HEK293T (cell line): ENCODE measurements at places on chromosomes 13 and 19.

- no peak for DNase-seq
These were observed 150.7 kb downstream of the FOXO1 start for GRCh38 chr13:40515702-40516101.

DNA sequence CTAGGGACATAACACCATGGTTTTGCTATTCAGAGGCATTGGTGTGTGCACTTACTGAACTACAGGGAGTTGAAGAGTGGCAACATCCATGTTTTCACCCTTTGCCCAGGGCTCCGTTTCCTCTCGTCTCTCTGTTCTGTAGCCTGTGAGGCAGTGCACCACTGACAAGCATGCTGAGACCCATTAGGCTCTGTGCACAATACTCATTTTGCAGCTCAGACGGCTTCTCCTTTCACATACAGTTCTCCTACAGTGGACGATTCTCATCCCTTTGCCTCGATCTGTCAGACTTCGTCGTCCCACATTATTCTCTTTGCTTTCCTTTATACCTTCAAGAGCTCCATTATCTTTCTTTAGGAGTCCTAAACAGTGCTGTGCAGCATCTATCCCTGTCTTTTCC is 403.7 kb downstream of the MYO16 start:
- DNase-seq, result no peak

GRCh38 chr13:33480561-33480960 is 195.0 kb upstream of the STARD13 start:
- DNase-seq, result no peak

DNA sequence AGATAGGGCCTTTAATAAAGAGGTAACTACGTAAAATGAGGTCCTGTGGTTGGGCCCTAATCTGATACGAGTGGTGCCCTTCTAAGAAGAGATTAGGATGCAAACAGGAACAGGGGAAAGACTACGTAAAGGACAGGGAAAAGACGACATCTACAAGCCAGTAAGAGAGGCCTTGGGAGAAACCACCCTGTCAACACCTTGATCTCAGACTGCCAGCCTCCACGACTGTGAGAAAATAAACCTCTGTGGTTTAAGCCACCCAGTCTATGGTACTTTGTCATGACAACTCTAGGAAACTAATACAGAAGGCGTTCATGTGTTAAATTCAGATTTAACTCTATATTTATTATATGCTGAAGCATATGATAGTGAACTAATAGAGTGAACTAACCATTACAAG is 566.3 kb downstream of the UQCRFS1 start:
- DNase-seq, result no peak

DNA sequence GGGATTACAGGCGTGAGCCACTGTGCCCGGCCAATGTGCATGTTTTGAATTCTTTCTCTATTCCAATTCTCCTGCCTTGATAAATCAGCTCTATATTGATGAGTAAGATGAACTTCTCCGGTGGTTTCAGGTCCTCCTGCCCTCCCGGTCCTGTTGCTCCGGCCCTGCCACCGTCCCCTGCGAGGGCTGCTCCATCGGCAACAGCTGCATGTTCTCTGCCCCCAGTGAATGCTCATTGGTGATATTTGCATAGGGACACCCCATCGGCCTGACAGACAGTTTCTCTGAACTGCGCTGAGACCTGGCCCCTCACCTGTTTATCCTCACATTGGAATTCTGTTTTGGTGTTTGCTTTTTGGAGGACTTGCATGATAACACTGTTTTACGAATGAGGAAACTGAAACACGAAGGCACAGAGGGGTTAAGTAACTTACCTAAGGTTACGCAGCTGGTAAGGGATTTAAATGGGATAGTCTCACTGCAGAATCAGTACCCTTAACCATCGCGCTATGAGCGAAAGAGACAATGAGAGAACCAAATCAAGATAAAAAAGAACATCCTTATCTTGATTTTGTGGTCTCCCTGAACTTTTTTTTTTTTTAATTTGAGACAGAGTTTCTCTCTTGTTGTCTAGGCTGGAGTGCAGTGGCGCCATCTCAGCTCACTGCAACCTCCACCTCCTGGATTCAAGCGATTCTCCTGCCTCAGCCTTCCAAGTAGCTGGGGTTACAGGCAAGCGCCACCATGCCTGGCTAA is 32.2 kb downstream of the ZNF557 start:
- no peak for DNase-seq

DNA sequence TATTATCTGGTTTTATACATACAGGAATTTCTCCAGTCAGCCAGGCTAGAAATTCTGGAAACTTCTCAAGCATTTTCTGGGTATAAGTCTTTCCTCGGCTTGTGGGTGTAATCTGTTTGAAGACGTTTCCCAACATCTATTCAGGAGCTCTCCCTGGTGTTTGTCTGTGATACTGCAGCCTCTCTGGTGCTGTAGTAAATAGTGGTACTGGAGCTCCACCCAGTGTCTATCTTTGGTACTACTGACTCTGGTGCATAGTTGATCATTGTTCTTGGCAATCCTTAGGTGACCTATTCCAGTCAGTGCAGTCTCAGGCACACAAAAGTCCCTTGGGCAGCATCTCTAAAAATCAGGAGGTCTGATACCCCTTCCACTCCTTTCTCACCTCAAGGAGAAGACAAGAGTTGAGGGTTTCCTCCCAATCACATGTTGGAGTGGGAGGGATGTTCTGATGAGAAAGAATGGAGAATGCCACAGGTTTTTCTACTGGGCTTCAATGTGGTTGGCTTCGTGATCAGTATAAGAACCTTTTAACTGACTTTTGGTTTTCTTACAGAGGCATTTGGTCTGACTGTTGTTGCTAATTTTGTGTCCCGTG is 115.5 kb downstream of the CYSLTR2 start:
- DNase-seq, result peak; percentile 73

DNA sequence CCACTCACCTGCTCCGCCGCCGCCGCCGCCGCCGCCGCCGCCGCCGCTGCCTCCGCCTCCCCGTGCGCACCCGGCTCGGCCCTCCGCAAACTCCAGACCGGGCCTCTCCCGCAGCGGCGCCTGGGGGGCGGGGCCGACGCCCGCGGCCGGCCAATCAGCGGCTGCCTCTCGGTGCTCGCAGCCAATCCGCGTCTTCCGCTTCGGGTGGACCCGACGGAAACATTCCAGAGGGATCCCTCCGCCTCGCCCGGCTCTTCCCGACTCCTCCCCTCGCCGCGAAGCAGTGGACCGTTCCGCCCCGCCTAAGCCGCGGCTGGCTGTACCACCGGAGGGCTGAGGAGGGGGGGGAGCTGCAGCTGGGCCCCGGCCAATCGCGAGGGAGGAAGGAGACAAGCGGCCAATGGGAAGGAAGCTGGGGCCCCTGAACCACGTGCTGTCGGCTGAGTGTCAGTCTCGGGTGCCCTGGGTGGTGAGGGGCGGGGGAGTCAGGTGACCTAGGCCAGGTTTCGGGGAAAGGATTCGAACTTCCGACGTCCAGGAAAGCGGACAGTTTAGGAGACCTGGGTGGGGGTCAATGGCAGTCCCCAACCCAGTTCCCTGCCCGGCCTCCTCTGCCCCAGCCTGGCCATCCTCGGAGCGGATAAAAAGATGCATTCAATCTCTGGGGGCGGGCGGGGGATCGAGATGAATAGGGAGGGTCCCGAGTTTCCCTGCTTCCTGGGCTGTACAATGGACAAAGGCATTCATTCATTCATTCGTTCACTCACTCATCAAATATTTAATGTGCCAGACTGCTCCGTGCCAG is at the start of gene GIPC1:
Gene GIPC1, minus strand, starts transcription at position 99 of the 805 bp plus-strand sequence. CDS start 13,151 bp downstream, outside the sequence.
- peak; percentile 99 for DNase-seq

DNA sequence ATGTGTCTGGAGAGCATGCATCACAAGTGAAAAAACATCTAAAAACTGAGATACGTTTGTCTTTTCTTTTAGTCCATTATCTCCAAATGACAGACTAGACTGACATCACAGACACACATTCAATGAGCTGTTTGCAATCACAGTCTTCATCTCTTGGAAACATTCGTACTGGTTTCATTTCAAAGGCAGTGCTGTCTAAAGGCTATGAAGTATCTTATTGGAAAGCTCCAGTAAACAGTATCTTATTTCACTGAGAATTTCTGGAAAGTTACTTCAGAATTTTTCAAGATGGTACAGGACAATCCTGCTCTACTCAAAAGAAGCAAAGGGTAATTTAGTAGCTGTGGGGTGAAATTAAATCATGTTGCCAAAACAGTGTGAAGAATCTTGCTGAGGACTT is 53.5 kb upstream of the TNFRSF19 start:
- no peak for DNase-seq

DNA sequence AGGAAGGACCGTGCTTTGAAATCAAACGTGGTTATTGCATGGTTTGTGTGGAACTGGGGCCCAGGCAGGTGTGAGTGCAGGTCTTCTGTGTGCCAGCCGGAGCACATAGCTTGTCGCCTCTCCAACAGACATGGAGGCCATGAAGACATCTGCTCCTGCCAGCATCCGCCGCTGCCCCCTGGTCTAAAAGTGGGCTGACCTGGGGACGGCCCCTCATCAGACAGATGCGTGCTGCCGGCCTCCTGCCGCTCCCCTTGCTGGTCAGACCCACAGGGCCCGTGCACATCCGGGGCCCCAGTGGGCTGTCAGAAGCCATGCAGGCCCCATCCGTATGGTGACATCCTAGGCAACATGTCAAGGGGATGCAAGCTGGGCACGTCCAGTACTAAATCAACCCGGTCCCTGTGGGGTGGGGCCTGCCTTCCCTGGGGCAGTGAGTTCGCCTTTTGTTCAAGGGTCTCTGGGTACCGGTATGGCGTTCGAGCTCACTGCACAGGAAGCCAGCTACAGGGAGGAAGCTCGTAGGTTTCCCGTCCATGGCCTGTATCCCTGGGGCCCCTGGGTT is 88.0 kb upstream of the MCF2L start:
- no peak for DNase-seq

GRCh38 chr19:45076851-45077730 is 813 bp upstream of the ZNF296 start:
- no peak for DNase-seq

- no peak for DNase-seq
These were observed 46.6 kb downstream of the PIN1 start for GRCh38 chr19:9881720-9882119.

- no peak for DNase-seq
These were observed 71.4 kb downstream of the ALOX5AP start for GRCh38 chr13:30806784-30807183.

- DNase-seq, result no peak
These were observed 4.7 kb upstream of the YJEFN3 start for GRCh38 chr19:19524053-19524452.

DNA sequence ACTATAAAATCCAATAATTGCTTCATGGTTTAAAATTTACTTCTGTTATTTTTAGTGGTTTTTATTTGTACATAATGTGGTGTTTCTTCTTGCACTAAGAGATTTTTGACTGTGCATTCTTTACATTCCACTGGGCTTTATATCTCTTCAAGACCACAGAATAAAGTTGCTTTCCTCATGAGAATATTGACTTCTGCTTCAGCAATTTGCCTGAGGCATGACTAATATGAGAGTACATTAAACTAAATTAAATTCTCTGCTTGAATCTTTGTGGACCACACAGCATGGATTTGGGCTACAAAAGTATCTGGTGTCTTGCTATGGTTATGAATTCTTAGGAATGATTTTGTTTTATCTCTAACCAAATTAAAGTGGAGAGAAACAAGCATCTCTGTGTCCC is 1463.4 kb upstream of the PCDH20 start:
- no peak for DNase-seq

DNA sequence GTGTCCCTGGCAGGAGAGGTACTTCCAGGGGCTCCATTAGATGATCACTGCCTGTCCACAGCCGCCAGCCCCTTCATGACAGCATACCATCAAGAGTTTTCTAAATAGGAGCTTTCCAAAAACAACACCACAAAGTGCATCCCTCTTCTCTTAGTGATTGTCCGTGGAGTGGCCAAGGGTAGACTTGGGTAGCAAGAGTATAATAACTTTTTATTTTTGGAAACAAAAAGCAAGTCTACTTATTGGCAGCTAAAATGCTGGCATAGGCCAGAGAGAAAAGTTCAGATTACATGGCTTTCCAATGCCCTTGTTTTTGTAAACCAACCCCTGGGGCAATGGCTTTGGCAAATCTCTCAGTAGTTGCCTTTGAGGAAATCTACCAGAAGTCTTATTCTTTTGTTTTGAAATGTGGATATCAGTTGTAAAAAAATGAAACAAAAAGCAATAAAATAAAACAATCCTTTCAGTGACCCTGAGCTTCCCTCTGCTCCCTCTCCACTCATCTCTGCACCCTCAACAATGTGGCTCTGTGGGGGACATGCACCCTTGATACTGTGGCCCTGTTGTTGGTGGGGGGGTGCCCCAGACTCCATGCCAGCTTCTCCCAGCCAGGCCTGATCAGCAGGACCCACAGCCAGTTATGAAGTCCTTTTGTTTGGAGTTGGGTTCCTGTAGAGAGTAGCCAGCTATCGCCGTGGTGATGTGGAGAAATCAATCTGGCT is 294.1 kb downstream of the DLEU7 start:
- no peak for DNase-seq

- no peak for DNase-seq
These were observed 1388.8 kb downstream of the UQCRFS1 start for GRCh38 chr19:27824108-27824507.

DNA sequence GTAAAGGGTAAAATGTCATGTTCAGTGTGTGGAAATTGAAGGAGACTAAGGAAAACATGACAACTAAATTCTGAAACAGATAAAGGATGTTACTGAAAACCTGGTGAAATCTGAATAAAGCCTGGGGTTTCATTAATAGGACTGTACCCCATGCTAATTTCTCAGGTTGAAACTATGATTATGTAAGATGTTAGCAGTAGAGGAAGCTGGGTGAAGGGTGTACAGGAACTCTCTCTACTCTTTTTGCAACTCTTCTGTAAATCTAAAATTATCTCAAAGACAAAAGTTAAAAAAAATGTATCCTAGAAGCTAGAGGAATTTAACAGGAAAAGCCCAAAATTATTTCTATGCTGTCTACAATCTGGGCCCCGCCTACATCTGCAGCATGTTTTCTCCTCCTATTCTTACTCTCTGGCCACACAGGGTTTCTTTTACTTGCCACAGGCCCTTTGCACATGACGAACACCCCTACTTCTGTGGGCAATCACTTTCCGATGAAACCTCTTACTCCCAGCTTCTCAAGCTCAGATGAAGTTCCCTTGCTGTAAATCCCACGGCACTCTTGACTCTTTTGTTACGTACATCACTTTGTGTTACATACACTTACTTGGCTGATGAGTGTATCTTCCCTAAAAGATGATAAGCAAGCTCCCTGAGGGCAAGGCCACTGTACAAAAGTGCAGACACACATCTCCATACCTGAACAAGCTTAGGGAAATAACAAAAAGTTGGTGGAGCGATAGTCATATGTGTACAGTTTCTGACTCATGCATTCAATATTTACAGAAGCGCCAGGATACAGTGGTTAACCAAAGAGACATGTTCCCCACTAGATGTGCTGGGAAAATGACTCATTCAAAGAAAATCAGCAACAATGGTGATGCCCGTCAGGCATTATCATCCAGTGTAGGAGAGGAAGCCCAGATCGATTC is 32.6 kb downstream of the RUBCNL start:
- no peak for DNase-seq

DNA sequence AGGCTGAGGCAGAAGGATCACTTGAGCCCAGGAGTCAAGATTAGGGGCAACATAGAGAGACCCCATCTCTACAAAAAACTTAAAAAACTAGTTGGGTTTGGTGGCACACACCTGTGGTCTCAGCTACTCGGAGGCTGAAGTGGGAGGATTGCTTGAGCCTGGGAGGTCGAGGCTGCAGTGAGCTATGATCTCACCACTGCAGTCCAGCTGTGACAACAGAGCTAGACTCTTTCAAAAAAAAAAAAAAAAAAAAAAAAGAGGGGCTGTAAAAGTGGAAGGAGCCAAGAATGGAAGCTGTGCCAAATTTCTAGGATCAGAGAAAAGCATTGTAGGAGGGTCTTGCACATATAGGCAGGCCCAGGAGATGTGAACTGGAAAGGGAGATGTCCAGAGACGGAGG is 9.6 kb downstream of the DNASE2 start:
- DNase-seq, result no peak

GRCh38 chr19:35908010-35908441 is at the start of gene TYROBP:
TYROBP (minus strand) TSS chr19:35908295; CDS start chr19:35908228, 67 bp downstream.
- DNase-seq, result no peak

- DNase-seq, result no peak
These were observed 38.7 kb downstream of the SKA3 start for GRCh38 chr13:21137696-21138095.
